ENCODE measurements at places on chromosomes 12 and 14.
A peak's percentile ranks its signal among the peaks of the same experiment; 100 is the strongest.

DNA sequence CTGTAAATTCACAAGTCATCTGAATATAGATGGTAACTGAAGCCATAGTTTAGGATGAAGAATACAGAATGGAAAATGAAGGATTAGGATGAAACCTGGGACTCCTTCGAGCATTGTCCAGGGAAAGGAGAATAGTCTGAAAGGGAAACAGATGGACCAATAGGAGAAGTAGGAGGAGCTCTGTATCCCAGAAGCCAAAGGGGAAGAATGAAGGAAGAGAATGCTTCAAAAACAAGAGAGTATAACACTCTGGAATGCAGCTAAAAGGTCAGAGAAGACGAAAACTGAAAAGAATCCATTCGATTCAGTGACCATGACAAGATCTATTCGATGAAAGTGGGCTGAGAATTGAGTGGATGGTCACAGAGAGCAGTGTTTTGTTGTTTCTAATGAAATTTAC lies 1.0 kb downstream of the GMFB start:
- DNase-seq, result no peak

- DNase-seq, result no peak
These were observed 37.6 kb upstream of the SMOC1 start for GRCh38 chr14:69841656-69842055.

DNA sequence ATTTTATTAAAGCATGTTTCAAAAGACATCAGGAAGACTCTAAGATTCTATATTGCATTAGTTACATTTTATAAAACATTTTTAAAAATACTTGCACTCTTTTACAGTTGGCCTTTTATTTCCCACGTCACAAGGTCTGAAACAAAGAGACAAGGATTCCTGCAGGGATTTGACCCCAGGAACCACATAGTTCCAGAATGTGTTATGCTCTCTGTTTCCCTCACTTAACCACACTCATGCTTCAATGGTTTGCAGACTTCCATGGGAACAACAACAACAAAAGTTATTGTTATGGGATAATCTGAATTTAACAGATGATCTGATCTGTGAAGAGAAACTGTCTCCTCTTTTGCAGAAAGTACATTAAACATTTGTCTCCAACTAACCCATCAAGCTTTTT lies 104.3 kb upstream of the PPFIA2 start:
- DNase-seq, result no peak

DNA sequence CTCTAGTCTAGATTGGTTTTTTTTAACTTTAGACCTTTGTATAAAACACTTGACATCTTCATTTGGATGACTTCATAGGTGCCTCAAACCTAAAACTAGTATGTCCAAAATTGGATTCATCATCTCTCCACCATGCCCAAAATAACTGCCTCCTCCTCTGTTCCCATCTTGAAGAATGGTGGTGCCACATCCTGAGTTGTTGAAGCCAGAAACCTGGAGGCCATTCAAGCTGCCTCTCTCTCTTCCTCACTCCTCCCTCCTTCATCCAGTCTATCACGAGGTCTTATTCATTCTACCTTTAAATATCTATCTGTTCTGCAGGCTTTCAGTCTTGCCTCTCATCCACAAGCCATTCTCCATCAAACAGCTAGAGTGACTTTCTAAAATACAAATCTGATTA lies 26.5 kb upstream of the USP44 start:
- no peak for DNase-seq

- DNase-seq, result no peak
These were observed 430.4 kb downstream of the NPAS3 start for GRCh38 chr14:33369041-33369440.

GRCh38 chr12:100953217-100953616 lies 158.6 kb downstream of the ANO4 start:
- DNase-seq, result no peak

DNA sequence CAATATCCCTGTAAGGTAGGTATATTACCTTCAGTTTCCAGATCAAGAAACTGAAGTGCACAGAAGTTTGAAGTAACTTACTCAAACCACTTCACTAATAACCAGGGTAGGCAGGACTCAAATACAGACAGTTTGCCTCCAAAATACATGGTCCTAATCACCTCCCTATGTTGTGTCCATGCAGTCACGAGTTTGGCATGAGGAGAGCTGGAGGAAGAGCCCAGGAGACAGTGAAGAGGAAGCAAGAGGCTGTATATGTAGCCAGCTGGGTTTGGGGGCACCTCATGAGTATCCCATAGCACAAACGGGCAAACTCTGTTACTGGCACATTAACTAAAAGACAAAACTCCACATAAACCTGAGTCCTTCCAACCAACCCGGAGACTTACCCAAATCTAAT lies 79.2 kb downstream of the DUSP16 start:
- DNase-seq, result no peak

DNA sequence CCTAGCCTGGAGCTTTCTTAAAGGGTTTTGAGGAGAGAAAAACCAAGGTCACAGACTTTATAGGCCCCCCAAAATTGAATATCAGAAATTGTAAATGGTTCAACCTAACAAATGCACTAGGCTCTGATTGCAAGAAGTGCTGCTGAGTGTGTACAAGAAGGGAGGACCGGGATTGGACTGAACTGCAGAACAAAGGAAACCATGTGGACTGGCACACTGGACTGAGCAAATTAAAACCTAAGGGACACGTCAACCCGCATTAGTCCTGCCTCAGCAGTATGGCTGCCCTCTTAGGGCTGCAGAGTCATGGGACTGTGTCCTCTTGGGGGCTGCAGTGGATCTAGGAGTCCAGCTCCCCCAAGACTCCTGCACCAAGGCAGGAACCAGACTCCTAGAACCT lies 842 bp upstream of the CISTR start:
- DNase-seq, result no peak

DNA sequence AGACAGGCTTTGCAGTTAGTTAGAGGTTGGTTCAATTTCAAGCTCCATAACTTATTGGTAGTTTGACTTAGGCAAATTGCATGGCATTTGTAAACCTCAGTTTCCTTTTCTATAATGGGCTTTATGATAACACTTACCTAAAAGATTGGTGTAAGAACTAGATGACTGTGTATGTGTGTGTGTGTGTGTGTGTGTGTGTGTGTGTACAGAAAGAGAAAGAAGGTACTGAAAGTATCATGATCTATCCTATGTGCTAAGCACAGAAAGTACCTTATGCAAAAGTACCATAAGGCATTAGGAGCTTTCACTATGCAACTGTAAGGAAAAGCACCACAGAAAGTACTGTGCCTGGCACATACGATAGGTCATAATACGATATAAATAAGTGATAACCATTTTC lies 304.3 kb upstream of the KITLG start:
- DNase-seq, result no peak

DNA sequence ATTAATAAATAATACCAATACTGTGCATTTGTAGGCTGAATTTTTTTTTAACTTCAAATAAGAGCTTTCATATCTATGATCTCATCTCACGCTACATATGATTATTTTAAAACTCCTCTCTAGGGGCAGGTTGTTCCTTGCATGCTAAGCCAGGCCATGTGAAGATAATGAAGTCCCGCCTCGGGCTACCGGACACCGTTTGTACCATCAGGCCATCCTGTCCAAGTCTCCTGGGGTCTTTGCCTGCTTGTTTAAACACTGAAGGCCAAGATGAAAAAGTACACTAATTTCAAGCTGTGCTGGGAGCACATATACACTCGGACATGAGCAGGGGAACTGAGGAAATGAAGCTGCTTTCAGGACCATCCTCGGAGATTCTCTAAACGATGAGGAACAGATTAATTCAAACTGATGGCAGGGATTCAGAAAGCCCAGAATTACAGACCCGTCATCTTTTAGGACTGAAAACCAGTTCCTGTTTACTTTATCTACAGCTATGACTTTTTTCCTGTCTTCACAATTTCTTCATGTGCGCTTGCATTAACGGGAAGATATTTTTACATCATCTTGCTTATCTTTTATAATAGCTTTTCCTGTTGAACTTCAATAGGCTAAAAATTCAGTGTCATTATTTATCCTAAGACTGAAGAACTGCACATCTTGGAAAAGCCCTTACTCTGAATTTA lies 6.3 kb upstream of the ABHD12B start:
- DNase-seq, result no peak

DNA sequence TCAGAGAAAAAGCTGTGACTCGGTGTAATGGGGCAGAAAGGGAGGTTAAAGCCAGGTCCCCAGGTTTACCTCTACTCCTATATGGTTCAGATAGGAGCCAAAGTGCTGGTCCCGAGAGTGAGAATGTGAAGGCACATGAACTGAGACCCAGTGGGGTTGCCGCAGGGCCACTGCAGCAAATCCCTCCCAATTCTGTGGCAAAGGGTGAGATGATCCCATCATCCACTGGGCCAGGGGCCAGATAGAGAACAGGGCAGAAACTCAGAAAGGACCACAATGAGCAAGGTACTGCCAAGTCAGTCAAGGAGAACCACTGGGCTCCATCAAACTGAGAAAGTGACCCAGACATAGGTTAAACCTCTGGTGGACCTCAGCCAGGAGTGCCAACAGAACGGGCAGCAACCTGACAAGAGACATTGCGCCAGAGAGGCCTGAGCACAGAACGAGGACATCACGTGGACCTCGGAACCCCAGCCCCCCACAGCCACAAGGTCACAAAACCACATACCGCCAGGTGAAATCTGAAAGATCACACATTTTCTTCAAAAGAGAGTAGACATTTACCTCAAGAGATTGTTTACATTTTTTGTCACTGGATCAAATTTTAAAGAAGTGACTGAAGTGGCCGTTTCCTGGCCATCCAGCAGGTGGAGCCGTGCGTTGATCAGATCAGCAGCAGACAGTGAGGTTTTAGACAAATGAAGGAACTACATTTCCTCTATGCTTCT lies 20.5 kb upstream of the ITPR2 start:
- peak; percentile 74 for DNase-seq

DNA sequence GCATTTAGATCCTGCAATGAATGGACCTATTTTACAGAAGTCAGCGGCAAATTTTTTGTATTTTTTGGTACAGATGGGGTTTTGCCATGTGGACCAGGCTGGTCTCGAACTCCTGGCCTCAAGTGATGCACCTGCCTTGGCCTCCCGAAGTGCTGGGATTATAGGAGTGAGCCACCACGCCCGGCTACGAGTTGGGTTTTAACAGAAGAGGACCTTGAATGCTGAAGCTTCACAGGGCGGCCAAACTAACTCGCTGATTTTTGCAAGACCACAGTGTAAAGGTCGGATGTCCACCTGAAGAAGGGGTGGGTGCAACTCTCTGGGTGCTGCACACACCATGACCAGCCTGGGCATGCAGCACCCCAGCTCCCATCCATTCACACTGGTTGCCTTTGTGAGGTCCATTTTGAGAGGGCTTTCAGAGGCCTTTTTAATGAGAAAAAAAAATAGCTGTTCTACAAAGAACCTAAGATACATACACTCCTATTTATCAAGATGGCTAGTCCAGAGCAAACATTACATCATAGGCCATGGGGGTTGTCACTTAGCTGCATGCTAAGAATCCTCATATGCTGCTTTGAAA lies 21.6 kb upstream of the CDK2AP1 start:
- no peak for DNase-seq

Measured in CD4-positive, alpha-beta T cell treated with Interleukin-15 for 4 hours (primary cell).